CD4-positive, alpha-beta T cell treated with Interleukin-4 for 1 hour (primary cell): ENCODE measurements at places on chromosomes 13 and 19.

- no peak for DNase-seq
These were observed 1.2 kb upstream of the NKPD1 start for GRCh38 chr19:45161738-45162607.

DNA sequence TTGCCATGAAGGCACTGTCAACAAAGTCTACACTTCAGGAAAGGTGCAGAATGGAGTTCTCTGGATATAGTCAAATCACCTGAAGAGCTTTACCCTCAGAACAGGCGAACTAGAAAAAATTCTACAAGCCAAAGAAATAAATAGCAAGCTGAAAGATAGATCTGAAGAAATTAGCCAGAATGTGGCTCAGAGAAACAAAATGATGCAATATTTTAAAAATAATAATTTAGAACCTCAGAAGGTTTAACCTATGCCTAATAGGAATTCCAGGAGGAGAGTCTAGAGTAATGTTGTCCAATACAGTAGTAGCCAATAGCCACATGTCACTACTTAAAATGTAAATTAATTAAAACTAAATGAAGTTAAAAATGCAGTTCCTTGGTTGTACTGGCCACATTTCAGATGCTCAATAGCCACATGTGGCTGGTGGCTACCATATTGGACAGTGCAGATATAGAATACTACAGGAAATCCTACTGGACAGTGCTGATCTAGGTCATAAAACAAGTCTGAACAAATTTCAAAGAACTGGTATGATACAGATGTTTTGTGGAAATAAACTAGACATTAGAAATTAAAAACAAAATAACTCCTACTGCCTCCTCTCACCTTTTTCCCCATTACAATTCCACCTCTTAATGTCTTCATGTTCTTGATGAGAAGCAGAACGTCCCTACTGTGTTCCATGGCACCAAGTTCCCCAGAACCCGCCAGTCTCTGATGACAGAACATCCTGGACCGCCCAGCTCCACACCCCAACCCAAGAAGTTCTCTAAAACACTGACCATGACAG is 679 bp upstream of the CDADC1 start:
- DNase-seq = no peak

- no peak for DNase-seq
These were observed 15.2 kb downstream of the ERFL start for GRCh38 chr19:41912899-41913537.

GRCh38 chr13:41065078-41065477 is 3.8 kb downstream of the WBP4 start:
- no peak for DNase-seq

DNA sequence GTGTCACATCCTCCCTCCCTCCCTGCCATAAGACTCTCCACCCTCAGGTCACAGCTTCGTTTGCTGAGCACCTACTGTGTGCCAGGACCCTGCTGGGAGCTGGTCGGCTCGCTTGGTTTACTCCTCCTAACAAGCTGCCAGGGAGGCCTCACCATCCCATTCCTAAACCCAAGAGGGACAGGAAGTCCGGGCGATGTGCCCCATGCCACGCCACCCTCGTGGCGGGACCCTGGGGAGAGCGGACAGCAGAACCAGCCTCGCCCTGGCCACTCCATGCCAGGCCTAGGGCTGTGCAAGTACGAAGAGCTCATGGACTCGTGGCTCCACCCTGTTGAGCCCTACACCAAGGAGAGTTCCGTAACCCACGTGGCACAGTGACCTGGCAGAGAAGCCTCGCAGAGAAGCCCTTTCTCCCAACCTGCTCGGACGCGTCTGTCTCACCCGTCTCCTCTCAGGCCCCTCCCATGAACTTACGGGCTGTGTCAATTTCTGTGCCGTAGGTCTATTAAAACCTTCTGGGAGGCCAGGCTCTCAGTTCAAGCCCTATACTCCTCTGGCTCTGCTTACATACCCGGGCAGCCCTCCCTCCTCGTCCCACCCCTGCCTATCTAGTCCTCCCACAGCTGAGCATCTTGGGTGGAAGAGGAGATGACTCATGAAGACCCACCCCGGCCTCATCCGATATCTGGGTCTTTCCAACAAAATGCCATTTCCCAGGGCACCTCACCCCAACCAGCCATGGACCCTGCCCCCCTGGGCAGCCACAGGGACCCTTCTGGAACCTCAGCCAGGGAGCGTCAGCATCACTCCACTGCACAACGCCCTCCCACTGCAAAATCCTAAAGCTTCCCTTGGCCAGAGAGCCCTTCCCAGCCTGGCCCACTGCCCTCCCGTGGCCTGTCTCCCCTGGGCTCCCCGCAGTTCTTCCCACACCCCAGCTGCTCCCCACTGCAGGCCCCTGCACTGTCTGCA is 2.6 kb downstream of the UBXN6 start:
- DNase-seq = no peak

DNA sequence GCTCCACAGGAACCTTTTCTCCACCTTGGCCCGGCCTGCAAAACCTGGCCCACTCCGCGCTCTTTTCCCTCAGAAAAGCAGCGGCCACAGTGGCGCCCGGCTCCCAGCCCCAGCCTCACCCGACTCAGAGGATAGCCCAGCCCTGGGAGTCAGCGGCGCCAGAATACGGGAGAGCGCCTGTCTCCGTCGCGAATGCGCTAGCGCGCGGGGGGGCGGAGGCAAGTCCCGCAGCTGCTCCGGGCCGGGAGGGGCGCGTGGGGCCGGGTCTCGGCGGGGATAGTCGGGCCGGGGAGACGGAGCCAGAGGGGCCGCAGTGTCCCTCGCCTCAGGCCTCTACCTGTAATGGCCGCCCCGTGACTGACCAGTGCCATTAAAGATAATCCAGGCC is at the start of gene ZFP30:
Gene ZFP30 (minus strand): TSS at position 165 of the 388 bp plus-strand sequence. CDS start 7,643 bp downstream, outside the sequence.
- peak; percentile 69 for DNase-seq

GRCh38 chr13:41596190-41596589 is 138.8 kb downstream of the RGCC start:
- no peak for DNase-seq

DNA sequence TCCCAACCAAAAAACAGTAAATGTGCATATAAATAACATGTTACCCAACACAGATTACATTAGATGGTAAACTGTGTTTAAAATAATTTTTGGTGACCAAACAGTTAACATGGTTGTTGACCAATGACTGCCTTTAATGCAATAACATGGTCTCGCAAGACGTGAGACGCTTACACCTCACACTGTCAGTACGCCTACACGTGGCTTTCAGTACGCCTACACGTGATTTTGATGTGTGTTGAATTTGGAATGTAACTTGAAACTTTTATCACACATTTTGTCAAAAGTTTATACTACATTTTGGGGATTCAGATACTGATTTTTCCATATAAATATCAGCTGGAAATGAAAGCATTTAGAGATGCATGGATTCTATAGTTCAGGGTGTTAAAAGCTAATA is 32.0 kb downstream of the SLC7A9 start:
- DNase-seq = no peak

GRCh38 chr19:45250832-45251451 is at the start of gene MARK4:
MARK4 (plus strand) TSS chr19:45251271; CDS start chr19:45251589, 318 bp downstream.
- DNase-seq = peak; percentile 60

DNA sequence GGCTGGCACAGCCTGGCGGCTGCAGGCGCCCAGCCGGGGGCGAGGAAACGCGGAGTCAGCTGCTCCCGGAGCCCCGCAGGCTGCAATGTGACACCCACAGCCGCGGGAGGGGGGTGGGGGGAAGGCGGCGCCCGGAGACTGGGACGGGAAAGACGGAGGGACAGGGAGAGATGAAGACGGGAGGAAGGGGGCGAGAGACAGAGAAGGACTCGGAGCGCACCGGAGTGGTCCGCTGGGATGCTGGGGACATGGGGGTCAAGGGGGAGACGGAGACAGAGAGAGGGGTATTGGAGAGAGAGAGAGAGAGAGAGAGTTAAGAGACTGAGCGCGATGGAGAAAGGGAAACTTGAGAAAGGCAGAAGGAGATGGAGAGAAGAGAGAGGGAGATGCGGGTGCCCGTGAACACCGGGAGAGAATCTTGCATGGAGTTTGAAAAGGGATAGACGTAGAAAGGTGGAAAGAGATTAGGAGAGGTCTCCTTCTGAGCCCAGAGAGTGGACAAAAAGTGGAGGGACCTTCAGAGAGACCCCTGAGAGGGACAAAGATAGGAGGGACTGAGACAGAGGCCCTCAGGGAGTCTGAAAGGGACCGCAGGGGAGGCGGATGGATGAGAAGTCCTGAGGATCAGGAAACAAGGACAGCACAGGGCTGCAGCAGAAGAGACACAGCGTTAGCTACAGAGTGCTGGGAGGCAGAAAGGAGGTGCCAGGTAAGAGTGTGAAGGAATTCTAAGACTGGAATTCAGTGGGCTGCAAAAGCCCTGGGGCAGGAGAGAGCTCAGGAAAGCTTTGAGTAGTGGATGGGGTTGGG is 1.0 kb downstream of the SCN1B start:
- no peak for DNase-seq
